ENCODE measurements at places on chromosomes 2 and 18. TPM values are rescaled to one million over a fixed set of nuclear protein-coding genes. Genes with fewer than 3 reads are reported as not detected.

GRCh38 chr2:237278568-237278967 is 135.4 kb downstream of the COL6A3 start:
- no peaks in the 10 kb centered on the region for H3K4me1 ChIP-seq
- no peaks in the 10 kb centered on the region for H3K36me3 ChIP-seq
- H3K27me3 ChIP-seq, result no peaks in the 10 kb centered on the region
- DNase-seq, result no peak
- no peak overlapping the region for H3K27ac ChIP-seq
- no peak overlapping the region for H3K4me3 ChIP-seq

DNA sequence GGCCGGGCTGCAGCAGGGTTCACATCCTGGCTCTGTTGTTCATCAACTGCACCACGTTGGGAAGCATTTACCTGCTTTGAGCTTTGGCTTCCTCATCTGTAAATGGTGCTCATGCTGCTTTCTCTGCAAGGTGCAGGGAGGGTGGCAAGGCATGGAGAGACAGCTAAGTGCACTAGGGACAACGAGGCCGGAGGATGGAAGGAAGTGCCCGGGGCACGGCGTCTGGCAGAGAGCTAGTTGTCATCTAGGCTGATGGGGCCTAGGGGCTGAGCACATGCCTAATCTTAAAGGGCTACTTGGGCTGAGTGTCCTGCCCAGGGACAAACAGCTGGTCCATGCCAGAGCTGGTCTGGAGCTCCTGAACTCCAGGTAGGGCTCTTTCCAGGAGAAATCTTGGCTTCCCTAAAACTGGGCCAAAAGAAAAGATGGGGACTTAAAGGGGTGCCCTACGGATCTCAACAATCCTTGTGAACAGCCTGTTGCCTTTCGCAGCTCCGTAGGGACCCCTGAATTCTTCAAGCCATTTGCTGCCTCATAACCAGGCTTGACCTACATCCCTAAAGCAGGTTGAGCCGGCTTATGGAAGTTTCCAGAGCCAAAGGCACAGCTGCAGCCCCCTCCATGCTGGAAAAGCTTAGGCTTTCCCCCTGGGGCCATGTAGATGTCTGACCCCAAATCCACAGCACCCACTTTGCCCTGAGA is 130.8 kb downstream of the SMAD7 start:
- peaks cover 19% of the 10 kb centered on the region for H3K4me1 ChIP-seq
- no peaks in the 10 kb centered on the region for H3K27me3 ChIP-seq
- no peaks in the 10 kb centered on the region for H3K36me3 ChIP-seq
- DNase-seq, result peak; percentile 12

EFHD1 gene
- not detected for total RNA-seq

SNRNP27 gene
- total RNA-seq, result 43.0 TPM

IL36B gene
- total RNA-seq, result not detected

Measured in activated B cell treated with CpG ODN at 0.5 μM for 24 hours (primary cell).